Stimulated activated CD4-positive, alpha-beta T cell treated with anti-CD3 and anti-CD28 coated beads, Interleukin-12 subunit alpha, Interleukin-12 subunit beta, amount 100 ng/mL, for 4 hours (primary cell): ENCODE measurements at places on chromosomes 11 and 22.

GRCh38 chr11:73787051-73787642 lies 527 bp upstream of the MRPL48 start:
- no peak for DNase-seq

GRCh38 chr22:22929381-22930221 lies 42.0 kb downstream of the IGLL5 start:
- no peak for DNase-seq

DNA sequence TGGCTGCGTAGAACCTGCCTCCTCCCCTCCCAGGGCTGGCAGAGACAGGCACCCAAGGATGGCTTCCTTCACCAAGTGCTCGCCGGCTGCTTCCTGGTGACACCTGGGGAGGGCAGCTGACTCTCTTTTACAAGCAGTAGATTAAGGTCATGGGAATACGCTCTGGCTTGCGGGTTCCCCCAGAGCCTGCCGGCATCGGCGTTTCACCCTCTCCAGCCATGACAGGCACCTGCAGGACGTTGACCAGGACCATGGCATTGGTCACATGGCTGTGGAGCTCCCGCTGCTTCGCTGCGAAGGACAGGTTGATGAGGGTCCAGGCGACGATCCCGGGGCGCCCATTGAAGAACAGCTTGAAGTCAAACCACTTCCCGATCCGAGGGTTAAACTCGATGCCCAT lies 9.5 kb downstream of the DHCR7 start:
- no peak for DNase-seq

- no peak for DNase-seq
These were observed 983 bp downstream of the NARS2 start for GRCh38 chr11:78573681-78574080.

GRCh38 chr11:32225571-32226285 lies 134.9 kb downstream of the RCN1 start:
- DNase-seq, result no peak
